A673 (cell line): ENCODE measurements at places on chromosomes 12 and 14.

- peak; percentile 20 for DNase-seq
- H3K4me3 ChIP-seq: peak overlapping the region; percentile 92
- H3K36me3 ChIP-seq: peaks cover 7% of the 10 kb centered on the region
- H3K4me1 ChIP-seq: peaks cover 15% of the 10 kb centered on the region
Measured at GRCh38 chr12:43806737-43807072, 588 bp upstream of the TWF1 start.

DNA sequence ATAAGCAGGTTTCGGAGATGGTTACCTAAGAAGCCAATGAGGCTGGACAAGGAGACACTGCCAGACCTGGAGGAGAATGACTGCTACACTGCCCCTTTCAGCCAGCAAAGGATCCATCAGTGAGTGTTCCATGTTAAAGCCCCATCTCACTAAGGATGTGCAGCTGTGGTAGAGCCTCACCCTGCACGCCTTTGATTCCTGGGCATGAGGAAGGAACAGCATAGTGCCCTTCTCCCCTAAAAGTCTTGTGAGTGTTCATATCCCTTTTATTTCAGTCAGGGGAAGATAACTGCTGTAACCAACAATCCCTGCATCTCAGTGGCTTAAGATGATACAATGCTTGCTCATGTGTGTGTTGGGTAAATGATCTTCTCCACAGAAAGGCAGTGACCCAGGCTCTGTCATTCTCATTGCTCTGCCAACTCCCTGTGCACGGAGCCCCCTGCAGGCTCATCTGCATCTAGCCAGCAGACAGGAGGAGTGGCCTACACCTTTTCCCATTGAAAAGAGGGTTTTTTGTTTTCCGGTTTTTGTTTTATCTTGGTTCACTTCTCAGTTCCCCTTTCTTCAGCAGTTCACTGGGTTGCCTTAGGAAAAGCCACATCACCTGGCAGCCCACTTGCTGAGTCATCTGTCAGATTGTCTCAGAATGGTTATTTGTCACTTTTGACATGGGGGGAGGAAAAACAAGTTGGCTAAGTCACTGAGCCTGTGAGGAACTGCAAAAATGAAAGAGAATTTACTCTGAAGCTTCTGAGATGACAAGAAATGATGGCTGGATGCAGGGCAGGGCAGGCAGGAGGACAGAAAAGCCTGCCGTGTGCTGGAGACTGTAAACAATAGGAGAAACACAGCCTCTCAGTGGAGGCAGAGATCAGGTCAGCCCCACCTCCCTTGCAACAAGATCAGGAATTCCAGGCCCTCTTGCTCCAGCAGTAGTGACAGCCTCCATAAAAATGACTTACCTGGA is 193.3 kb downstream of the ANO4 start:
- no peaks in the 10 kb centered on the region for H3K27me3 ChIP-seq
- H3K27ac ChIP-seq: peak overlapping the region; percentile 9
- peak; percentile 83 for DNase-seq
- peaks cover 27% of the 10 kb centered on the region for H3K4me1 ChIP-seq
- H3K36me3 ChIP-seq: no peaks in the 10 kb centered on the region

DNA sequence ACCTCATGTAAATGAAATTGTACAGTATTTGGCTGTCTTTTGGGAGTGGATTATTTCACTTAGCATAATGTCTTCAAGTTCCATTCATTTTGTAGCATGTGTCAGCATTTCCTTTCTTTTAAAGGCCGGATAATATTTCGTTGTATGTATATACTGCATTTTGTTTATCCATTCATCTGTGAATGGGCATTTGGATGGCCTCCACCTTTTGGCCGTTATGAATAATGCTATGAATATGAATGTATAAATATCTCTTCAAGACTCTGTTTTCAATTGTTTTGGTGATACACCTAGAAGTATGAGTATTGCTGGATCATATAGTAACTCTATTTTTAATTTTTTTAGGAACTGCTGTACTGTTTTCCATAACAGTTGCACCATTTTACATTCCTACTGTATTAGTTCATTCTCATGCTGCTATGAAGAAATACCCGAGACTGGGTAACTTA is 164.9 kb downstream of the DYRK2 start:
- no peak overlapping the region for H3K4me3 ChIP-seq
- no peak overlapping the region for H3K27ac ChIP-seq
- no peaks in the 10 kb centered on the region for H3K36me3 ChIP-seq
- no peak for DNase-seq
- H3K4me1 ChIP-seq: no peaks in the 10 kb centered on the region

DNA sequence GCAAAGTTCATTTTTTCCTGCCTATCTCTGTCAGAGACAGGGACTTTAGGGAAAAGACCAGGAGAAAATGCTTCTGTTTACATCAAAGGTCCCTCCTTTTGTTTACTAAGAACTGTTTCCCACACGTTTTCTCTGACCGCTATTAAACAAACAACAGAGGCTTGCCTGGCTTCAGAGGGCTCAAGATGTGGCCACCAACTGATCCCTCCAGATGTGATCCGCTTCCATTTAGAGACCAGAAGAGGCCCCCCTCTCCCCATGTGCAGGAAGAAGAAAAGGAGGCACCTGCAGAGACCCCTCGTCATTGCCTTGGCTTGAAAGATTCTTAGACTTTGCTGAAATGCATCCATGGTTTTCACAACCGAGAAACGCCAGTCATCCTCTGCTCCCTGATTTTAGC is 217.9 kb upstream of the PWP1 start:
- H3K36me3 ChIP-seq: no peaks in the 10 kb centered on the region
- H3K27me3 ChIP-seq: no peaks in the 10 kb centered on the region
- no peak overlapping the region for H3K27ac ChIP-seq
- no peaks in the 10 kb centered on the region for H3K4me1 ChIP-seq
- H3K4me3 ChIP-seq: no peak overlapping the region

- DNase-seq: peak; percentile 45
- H3K36me3 ChIP-seq: no peaks in the 10 kb centered on the region
- H3K4me3 ChIP-seq: no peak overlapping the region
- H3K27me3 ChIP-seq: peaks cover 12% of the 10 kb centered on the region
- H3K27ac ChIP-seq: no peak overlapping the region
Measured at GRCh38 chr12:7354529-7354928, 50.7 kb downstream of the ACSM4 start.

GRCh38 chr14:100536121-100536510 is 51.1 kb downstream of the BEGAIN start:
- no peak overlapping the region for H3K27ac ChIP-seq
- H3K27me3 ChIP-seq: no peaks in the 10 kb centered on the region
- H3K36me3 ChIP-seq: no peaks in the 10 kb centered on the region

DNA sequence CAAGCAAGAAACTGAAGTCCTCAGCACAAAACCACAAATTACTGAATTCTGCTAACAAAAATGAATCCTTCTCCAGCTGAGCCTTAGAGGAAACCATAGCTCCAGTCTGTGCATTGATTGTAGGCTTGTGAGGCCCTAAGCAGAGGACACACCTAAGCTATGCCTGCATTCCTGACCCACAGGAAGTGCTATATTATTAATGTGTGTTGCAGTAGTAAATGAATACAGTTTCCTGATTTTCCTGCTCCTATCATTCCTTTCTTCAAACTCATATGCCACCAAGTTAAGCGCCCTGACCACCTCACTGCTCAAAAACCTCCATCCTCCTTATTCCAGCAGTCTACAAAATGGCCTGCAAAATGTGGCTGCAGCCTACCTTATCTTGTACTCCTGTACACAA is 151.9 kb upstream of the ABCD2 start:
- H3K36me3 ChIP-seq: no peaks in the 10 kb centered on the region
- H3K27me3 ChIP-seq: no peaks in the 10 kb centered on the region

GRCh38 chr12:34208331-34209258 is 186.3 kb downstream of the ALG10 start:
- no peak overlapping the region for H3K4me3 ChIP-seq
- H3K36me3 ChIP-seq: no peaks in the 10 kb centered on the region

GRCh38 chr14:39264558-39264957 is 30.8 kb downstream of the MIA2 start:
- H3K27me3 ChIP-seq: no peaks in the 10 kb centered on the region
- peak; percentile 28 for DNase-seq
- no peaks in the 10 kb centered on the region for H3K36me3 ChIP-seq
- peaks cover 18% of the 10 kb centered on the region for H3K4me1 ChIP-seq

- no peak overlapping the region for H3K4me3 ChIP-seq
- no peaks in the 10 kb centered on the region for H3K27me3 ChIP-seq
- H3K27ac ChIP-seq: peak overlapping the region; percentile 30
- peak; percentile 81 for DNase-seq
- H3K36me3 ChIP-seq: no peaks in the 10 kb centered on the region
Measured at GRCh38 chr12:51262758-51263177, 7.4 kb downstream of the SMAGP start.

GRCh38 chr12:109291521-109292341 is 17.4 kb downstream of the FOXN4 start:
- H3K4me3 ChIP-seq: no peak overlapping the region
- no peak overlapping the region for H3K27ac ChIP-seq
- peak; percentile 65 for DNase-seq
- no peaks in the 10 kb centered on the region for H3K36me3 ChIP-seq

DNA sequence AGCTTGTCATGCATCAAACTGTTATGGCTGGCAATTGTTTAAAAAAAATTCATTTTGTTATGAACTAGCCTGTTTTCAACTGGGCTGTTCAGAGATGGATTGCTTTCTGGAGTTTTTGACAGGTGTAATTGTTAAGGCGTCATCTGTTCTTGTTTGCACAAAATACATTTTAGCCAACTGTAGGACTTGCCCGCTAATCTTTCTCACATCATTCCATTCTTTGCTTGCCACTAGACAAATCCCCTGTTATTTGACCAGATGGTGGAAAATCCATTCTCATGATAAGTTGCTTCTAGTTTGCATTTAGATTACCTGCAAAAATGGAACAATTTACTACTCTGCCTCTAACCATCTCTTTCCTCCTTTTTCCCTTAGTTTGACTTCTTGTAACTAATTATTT is 114.3 kb downstream of the NPAS3 start:
- H3K27ac ChIP-seq: no peak overlapping the region
- no peaks in the 10 kb centered on the region for H3K27me3 ChIP-seq
- H3K4me1 ChIP-seq: peaks cover 27% of the 10 kb centered on the region
- H3K36me3 ChIP-seq: no peaks in the 10 kb centered on the region
- DNase-seq: no peak

- H3K4me3 ChIP-seq: no peak overlapping the region
- no peak overlapping the region for H3K27ac ChIP-seq
- no peaks in the 10 kb centered on the region for H3K4me1 ChIP-seq
- H3K36me3 ChIP-seq: no peaks in the 10 kb centered on the region
- H3K27me3 ChIP-seq: no peaks in the 10 kb centered on the region
Measured at GRCh38 chr12:76190299-76190698, 105.8 kb upstream of the NAP1L1 start.

DNA sequence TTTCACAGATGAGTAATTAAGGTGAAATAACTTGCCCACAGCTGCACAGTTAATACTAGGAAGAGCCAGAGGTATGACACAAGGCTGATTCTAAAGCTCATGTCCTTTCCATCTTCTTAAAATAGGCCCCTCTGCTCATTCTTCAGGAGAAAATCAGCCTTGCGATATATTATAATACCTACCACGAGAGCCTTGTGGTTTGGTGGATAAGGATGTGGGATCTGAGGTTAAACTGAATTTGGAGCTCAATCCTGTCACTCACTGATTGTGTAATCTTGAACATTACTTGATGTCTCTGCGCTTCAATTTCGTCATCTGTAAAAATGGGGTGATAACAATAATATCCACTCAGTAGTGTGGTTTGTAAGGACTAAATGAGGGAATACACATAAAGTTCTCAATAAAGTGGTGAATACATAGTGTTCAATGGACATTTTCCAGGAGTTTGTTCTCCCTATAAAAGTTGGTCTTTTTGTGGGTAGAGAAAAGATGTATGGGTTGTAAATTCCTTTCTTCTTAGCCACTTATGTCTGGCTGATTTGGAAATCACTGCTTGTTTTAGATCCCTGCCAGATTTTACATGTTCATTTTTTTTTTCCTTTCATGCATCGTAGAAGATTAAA is 25.1 kb upstream of the ATP2B1 start:
- H3K4me1 ChIP-seq: no peaks in the 10 kb centered on the region
- DNase-seq: peak; percentile 29
- H3K4me3 ChIP-seq: no peak overlapping the region
- no peaks in the 10 kb centered on the region for H3K27me3 ChIP-seq
- H3K36me3 ChIP-seq: no peaks in the 10 kb centered on the region

- peak; percentile 11 for DNase-seq
- peaks cover 69% of the 10 kb centered on the region for H3K4me1 ChIP-seq
- peak overlapping the region; percentile 91 for H3K27ac ChIP-seq
- no peaks in the 10 kb centered on the region for H3K27me3 ChIP-seq
Measured at GRCh38 chr12:13097491-13098011, 5.9 kb downstream of the GSG1 start.

DNA sequence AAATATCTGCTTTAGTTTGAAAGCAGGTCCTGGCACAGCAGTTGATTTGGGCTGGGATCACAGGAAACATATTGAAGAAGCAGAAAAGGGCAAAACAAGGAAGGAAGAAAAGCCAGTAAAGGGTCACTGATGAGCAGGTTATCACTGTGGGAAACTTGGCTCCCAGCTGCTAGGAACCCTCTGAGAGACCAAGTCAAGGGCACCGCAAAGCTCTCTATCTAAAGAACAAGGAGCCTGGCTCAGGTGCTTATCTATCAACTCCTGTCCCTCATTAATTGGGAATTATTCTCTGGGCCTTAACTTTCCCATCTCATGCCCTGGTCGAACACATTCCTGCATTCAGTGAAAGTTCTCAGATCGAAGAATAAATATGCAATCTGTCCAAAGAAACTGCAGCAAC is 450.9 kb upstream of the RPL10L start:
- H3K27ac ChIP-seq: no peak overlapping the region
- H3K36me3 ChIP-seq: no peaks in the 10 kb centered on the region
- no peak overlapping the region for H3K4me3 ChIP-seq
- no peaks in the 10 kb centered on the region for H3K4me1 ChIP-seq

DNA sequence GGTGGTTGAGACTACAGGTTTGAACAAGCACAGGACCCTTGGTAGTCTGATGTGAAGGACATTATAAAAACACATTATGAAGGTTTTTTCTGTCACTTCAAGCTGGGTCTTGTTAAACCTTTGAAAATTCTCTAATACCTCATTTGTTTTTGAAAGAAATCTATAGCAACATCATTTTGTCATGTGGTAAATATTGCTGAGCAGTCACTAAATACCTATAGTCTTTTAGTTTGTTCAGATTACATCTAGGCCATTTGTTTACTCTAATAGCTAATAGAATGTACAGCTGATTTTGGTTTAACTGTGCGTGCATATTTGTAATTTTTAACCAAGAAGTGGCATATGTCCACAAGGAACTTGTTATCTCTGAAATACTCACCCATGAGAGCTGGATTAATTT is 2.9 kb downstream of the PPM1A start:
- no peak for DNase-seq
- H3K4me3 ChIP-seq: peak overlapping the region; percentile 81
- no peaks in the 10 kb centered on the region for H3K36me3 ChIP-seq
- no peak overlapping the region for H3K27ac ChIP-seq
- no peaks in the 10 kb centered on the region for H3K27me3 ChIP-seq
